Endodermal cell (in vitro differentiated cells): ENCODE measurements at places on chromosomes 13 and 19. TPM values are rescaled to one million over a fixed set of nuclear protein-coding genes. Genes with fewer than 3 reads are reported as not detected.

DDX39A gene
- 44.1 to 89.1 TPM (median 86.1 TPM) in 3 replicates for total RNA-seq

VRK3 gene
- 46.8 and 48.9 TPM in 2 replicates for total RNA-seq

UPK1A gene
- total RNA-seq: 0.46 to 15.5 TPM in 2 of 3 replicates, not detected in the other

SIGLEC9 gene
- not detected in 3 replicates for total RNA-seq

KCNRG gene
- 0.55 to 0.96 TPM (median 0.62 TPM) in 3 replicates for total RNA-seq

DNA sequence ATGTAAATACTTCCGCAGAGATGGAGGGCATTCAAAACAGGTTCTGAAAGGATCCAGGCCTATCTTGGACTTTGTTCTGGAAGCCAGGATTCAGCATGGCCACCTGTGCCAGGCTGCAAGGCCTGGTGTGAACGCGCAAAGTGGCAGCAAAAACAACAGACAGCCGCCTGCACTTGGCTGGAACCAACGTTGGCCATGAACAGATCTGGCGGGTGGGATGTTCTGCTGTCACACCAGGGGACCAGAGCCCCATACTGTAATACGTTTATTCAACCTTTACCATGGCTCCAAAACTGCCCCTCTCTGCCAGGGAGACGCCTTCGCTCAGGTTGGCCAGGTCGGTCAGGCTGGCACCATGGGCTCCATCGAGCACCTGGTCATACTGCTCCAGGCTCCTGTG is 69.7 kb downstream of the EPS15L1 start:
- no peaks in the 10 kb centered on the region for H3K4me1 ChIP-seq
- no peak overlapping the region for H3K27ac ChIP-seq
- no peak for DNase-seq
- H3K36me3 ChIP-seq: peaks cover 71% of the 10 kb centered on the region
- H3K27me3 ChIP-seq: no peaks in the 10 kb centered on the region
- no peak overlapping the region for H3K4me3 ChIP-seq

DNA sequence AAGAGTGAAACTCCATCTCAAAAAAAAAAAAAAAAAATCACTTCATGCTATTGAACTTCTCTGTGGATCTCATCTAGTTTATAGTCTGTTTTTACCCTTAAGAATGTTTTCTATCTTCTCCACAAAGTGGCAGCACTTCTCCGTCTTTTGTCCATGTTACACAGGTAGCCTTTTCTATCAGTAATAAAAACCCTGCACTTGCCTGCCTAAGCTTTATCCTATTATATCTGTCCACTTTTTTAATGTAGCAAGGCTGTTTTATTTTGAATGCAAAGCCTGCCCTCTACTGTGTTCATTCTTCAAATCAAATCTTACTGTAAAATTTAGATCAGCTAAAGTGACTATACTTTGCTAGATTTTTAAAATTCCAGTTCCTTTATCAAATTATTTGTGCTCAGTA is 124.0 kb downstream of the STOML3 start:
- DNase-seq: no peak
- no peaks in the 10 kb centered on the region for H3K4me1 ChIP-seq
- H3K27me3 ChIP-seq: no peaks in the 10 kb centered on the region
- H3K36me3 ChIP-seq: no peaks in the 10 kb centered on the region

DNA sequence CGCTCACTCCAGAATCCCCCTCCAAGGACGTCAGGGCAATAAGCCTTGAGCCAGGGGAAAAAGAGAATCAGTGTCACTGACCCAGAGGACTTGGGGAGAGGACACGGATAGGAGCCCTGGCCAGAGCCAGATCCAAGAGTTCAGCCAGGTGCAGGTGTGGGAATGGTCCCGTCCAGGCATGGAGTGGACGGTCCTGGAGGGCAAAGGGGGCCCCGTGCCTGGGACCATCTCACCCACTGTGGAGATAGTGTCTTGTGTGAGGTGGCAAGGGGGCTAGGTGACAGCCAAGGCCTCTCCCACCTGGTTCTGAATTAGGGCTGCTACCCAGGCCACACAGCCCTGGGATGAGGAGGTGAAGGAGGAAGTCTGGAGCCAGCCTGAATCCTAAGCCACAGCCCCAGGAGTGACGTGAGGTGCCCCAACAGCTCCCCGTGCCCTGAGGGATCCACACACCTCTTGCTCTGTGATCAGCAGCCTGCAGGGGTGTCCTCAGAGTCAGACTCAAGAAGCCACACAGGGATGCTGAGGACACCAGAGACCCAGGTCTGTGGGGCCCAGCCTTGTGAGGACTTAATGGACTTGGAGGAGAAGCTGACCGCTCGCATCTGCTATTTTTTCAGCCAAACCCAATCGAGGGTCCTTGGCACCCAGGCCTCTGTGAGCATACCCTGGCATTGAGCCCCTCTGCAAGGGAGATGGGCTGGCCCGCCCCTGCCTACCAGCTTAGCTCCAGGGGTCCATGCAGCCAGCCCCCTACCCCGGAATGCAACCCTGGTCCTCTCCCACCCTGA is 16.4 kb upstream of the ZNF14 start:
- no peak for DNase-seq
- no peaks in the 10 kb centered on the region for H3K4me1 ChIP-seq
- H3K36me3 ChIP-seq: no peaks in the 10 kb centered on the region

DNA sequence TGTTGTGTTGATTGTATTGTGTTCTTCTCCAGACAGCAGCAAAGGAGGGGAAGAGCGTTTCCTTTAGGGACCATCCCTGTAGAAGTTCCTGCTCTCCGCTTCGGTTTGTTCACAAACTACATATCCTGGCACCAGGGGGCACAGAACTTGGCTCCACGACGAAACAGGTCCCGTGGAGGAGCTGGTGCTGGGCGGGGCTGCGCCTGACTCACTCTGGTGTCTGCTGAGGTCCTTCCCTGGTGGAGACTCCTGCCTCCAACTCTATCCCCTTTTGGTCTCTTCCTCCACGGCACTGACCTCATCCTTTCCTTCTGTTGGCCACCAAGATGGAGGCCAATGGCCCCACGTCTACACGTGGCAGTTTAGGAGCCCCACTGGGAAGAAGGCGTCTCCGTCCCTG is 14.7 kb downstream of the TMPRSS9 start:
- H3K27ac ChIP-seq: no peak overlapping the region
- no peak for DNase-seq
- H3K27me3 ChIP-seq: no peaks in the 10 kb centered on the region

- no peaks in the 10 kb centered on the region for H3K36me3 ChIP-seq
- H3K4me1 ChIP-seq: peaks cover 1% of the 10 kb centered on the region
- peak overlapping the region; percentile 97 for H3K4me3 ChIP-seq
- peak; percentile 96 for DNase-seq
Measured at GRCh38 chr19:23415561-23416191, 20.4 kb upstream of the ZNF91 start.

GRCh38 chr19:656751-657559 is 6.1 kb downstream of the RNF126 start:
- H3K36me3 ChIP-seq: peaks cover 15% of the 10 kb centered on the region
- no peaks in the 10 kb centered on the region for H3K27me3 ChIP-seq
- H3K4me3 ChIP-seq: no peak overlapping the region

DNA sequence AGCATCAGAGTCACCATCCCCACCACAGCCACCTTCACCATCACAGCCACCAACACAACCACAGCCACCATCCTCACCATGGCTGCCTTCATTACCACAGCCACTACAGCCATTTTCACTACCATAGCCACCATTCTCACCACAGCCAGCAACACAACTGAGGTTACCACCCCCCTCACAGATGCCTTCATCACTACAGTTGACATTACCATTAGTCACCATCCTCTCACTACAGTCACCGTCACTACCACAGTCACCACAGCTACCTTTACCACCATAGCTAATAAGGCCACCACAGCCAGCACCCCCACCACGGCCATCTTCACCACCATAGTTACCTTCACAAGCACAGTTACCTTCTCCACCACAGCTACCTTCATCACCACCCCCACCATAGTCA is 269.6 kb downstream of the DNAJC15 start:
- no peak for DNase-seq
- H3K4me3 ChIP-seq: no peak overlapping the region
- no peaks in the 10 kb centered on the region for H3K4me1 ChIP-seq
- no peaks in the 10 kb centered on the region for H3K27me3 ChIP-seq

GRCh38 chr19:41904118-41904870 is 21.3 kb downstream of the ARHGEF1 start:
- peaks cover 2% of the 10 kb centered on the region for H3K4me1 ChIP-seq
- H3K4me3 ChIP-seq: no peak overlapping the region
- peaks cover 45% of the 10 kb centered on the region for H3K36me3 ChIP-seq
- H3K27me3 ChIP-seq: no peaks in the 10 kb centered on the region

DNA sequence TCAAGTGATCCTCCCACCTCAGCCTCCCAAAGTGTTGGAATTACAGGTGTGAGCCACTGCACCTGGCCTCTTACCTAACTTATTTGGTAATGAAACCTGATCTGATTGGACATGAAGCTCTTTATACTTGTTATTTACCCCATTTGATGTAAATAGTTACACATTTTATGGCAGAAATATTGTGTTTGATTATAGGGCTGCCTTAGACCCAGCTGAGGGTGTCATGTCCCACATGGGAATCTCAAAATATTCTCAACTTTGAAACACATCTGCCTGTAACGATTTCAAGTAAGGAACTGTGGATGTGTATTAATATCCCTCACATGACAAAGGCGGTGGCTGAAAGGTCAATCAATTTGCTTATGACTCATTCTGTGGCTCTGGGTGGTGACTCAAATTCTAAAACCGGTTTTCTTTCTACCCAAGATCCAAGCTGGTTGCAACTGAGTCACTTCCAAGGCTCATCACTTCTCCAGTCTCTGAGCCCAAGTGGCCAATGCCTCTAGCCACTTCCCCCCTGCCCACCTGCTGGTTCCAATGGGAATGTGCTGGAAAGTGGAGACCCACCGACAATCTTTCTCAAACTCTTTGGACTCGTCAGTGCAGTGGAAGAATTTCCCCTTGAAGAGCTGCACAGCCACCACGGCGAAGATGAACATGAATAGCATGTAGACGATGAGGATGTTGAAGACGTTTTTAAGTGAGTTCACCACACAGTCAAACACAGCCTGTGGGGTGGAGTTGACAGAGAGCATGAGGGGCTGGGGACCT is 110.9 kb downstream of the IER2 start:
- no peaks in the 10 kb centered on the region for H3K27me3 ChIP-seq
- no peak overlapping the region for H3K27ac ChIP-seq
- no peaks in the 10 kb centered on the region for H3K4me1 ChIP-seq
- no peak for DNase-seq
- no peak overlapping the region for H3K4me3 ChIP-seq

- H3K4me3 ChIP-seq: no peak overlapping the region
- no peak for DNase-seq
- H3K4me1 ChIP-seq: peaks cover 6% of the 10 kb centered on the region
- H3K36me3 ChIP-seq: no peaks in the 10 kb centered on the region
- no peak overlapping the region for H3K27ac ChIP-seq
Measured at GRCh38 chr13:38538422-38538821, 148.5 kb upstream of the FREM2 start.

DNA sequence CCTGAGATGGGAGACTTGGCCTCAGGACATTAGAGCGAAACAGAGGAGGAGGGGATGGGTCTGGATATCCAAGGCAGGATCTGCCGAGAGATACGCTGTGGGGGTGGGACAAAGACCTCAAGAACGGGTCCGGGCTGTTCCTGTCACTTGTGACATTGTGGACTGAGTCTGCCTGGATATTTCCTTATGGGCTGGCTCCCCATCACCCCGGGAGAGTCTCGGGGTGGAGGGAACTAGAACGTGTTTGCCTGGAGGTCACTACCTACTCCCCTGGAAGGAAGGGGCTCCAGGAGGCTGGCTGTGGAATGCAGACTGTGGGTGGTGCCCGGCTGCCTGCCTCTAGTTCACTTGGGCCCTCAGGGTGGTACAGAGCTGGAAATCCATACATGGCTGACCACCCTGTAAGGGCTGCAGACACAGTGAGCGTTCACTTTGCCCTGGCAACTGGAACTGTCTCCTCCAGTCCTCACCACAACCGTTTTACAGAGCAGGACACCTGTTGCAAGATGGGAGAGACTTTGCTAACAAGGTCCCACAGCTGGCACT is 26.4 kb downstream of the DNM2 start:
- peaks cover 2% of the 10 kb centered on the region for H3K36me3 ChIP-seq
- no peak overlapping the region for H3K27ac ChIP-seq
- no peak for DNase-seq
- no peaks in the 10 kb centered on the region for H3K4me1 ChIP-seq
- no peaks in the 10 kb centered on the region for H3K27me3 ChIP-seq

GRCh38 chr13:101522607-101523006 is 70.1 kb downstream of the ITGBL1 start:
- H3K27ac ChIP-seq: no peak overlapping the region
- H3K4me3 ChIP-seq: no peak overlapping the region
- no peaks in the 10 kb centered on the region for H3K36me3 ChIP-seq
- no peaks in the 10 kb centered on the region for H3K27me3 ChIP-seq

- no peaks in the 10 kb centered on the region for H3K36me3 ChIP-seq
- no peak overlapping the region for H3K4me3 ChIP-seq
- no peaks in the 10 kb centered on the region for H3K27me3 ChIP-seq
- H3K4me1 ChIP-seq: no peaks in the 10 kb centered on the region
- DNase-seq: no peak
Measured at GRCh38 chr13:48334534-48335127, 31.1 kb downstream of the RB1 start.

DNA sequence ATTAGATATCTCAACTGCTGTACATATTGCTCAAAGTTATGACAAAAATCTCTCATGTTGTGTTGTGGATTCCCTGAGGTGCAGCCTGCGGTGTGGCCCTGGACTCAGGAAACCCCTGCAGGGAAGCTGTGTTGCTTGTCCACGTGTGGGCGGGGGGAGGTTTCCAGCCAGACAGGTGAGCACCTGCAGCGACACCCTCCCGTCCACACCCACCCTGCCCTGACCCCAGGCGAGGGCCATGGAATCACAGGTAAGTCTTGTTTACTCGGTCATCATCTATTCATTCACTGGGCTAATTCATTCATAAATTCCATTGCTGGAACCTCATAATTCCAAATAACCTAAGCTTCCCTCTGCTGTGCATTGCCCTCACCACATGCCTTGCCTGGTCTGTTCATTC is 14.1 kb downstream of the PLPP2 start:
- no peak overlapping the region for H3K4me3 ChIP-seq
- H3K27ac ChIP-seq: no peak overlapping the region
- no peaks in the 10 kb centered on the region for H3K27me3 ChIP-seq
- H3K4me1 ChIP-seq: no peaks in the 10 kb centered on the region
